ENCODE measurements at places on chromosomes 1 and 21.
A peak's percentile ranks its signal among the peaks of the same experiment; 100 is the strongest.

- DNase-seq: no peak
Observed at GRCh38 chr1:232438476-232438875, 191.5 kb downstream of the SIPA1L2 start.

- no peak for DNase-seq
Observed at GRCh38 chr1:61904354-61904753, 162.1 kb downstream of the PATJ start.

- DNase-seq: no peak
Observed at GRCh38 chr1:111483166-111483565, 9.4 kb downstream of the C1orf162 start.

- no peak for DNase-seq
Observed at GRCh38 chr1:97271916-97272788, 550.6 kb downstream of the PTBP2 start.

DNA sequence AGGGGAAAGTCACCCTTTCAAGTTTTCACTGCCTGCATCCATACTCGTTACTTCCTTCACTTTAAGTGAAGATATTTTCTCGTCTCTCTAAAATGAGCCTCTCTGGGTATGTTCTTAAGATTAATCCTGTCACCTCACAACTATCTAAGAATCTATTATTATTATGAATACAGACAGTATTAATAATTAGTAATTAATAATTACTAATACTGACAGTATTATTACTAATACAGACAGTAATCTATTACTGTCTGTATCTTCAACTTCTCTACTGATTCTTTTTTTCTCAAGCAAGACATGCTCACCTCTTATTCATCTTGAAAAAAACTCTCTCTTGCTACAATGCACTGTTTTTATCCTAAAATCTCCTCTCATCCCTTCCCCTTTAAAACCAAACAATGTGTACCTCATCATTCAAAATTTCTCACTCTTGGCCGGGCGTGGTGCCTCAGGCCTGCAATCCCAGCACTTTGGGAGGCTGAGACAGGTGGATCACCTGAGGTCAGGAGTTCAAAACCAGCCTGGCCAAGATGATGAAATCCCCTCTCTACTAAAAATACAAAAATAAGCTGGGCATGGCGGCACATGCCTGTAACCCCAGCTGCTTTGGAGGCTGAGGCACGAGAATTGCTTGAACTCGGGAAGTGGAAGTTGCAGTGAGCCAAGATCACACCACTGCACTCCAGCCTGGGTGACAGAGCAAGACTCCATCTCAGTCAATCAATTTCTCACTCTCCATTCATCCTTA lies 7.8 kb downstream of the NRDC start:
- DNase-seq: no peak

DNA sequence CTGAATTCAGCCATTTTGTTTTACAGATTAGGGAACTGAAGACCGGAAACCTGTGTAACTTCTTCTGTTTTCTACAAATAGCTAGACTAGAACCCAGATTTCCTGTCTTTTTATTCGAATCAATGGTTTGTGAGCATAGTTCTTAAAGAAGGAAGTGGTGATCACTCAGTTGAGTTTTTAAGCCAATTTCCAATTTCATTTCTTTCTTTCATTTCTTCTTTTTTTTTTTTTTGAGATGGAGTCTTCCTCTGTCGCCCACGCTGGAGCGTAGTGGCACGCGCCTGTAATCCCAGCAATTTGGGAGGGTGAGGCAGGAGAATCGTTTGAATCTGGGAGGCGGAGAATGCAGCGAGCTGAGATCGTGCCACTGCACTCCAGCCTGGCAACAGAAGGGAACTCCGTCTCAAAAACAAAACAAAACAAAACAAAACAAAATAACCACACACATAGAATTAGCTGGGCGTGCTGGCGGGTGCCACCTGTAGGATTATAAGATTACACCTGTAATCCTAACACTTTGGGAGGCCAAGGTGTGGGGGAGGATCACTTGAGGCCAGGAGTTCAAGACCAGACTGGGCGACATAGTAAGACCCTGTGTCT lies 3.0 kb upstream of the MDM4 start:
- DNase-seq: no peak

- no peak for DNase-seq
Observed at GRCh38 chr21:34908419-34909055, 140.6 kb downstream of the RUNX1 start.

GRCh38 chr1:116674751-116675150 lies 7.2 kb upstream of the IGSF3 start:
- DNase-seq: no peak

DNA sequence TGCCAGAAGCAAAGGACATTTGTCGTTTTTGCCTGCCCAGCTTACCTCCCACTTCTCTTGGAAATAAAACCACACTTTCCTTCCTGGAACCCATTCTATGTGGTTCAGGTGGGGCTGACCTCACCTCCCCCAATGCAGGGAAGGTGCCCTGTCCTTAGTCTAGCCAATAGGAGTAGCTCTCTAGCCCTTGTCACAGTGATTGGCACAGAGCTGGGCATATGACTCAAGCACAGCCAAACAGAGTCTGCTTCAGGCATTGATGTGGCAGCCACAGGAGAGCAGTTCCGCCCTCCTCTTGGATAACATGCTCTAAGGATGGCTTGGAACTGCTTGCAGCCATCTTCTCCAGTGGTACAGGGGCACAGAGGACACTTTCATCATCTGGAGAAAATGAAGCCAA lies 134.0 kb downstream of the LRIG2 start:
- no peak for DNase-seq

- DNase-seq: no peak
Observed at GRCh38 chr1:61284248-61284854, 202.0 kb downstream of the NFIA start.

DNA sequence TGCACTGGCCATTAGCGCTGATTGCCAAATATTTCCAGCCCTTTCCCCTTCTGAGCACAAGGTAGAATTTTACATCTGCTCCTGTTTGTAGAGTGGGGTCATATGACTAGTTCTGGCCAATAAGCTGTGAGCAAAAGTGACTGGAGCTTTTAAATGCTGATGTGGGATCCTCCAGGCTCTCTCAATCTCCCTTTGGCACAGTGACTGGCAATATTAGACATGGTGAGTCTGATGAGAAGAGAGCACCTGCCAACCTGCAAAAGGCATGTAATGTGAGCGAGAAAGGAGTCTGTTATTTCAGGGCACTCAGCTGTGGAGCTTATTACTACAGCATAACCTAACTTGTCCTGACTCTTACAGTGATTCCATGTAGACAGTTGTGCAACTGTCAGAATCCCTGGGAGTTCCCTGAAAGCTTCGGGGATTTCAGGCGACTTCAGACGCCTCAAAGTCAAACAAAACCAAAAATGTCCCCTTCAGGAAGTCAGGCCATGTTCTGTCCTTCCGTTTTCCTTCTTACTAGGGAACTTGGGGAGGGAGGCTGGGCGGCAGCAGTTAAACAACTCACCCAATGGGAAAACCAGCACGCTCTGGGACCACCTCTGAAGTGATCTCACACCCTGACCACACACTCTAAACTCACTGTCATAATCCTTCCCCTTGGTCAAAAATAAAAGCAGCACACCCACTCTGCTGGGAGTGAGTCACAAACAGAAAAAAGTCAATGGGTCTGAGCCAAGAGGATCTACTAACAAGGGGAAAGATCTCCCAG lies 3.6 kb upstream of the RASSF5 start:
- peak; percentile 71 for DNase-seq

DNA sequence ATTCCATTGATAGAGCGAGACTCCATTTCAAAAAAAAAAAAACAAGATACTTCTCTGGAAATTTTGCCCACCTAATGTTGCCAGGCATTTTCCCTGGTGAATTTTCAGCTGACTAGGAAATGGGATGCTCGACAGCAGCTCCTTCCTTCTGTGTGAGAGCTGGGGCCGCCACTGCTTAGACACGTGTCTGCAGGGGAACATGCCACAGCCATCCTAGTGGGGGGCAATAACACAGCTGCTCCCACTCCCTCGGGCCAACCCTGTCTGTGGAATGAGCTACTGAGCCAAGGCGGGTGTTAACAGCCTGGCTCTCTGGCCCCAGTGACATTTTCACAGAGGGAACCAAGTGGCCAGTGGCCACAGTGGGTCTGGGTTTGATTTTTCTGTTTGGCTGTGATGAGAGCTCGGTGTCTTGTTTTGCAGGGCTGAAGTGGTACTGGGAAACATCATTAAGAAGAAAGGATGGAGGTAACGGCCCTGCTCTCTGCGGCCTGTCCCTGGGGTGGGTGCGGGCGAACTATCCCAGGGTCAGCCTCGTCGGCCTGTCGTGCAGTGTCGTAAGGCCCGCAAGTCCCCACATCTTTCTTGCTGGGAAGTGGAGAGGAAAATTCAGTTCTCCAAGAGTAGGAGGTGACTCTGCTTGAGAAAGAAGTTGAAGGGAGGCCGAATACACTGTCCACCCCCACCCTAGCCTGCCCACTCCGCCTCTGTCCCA lies 39.2 kb downstream of the KCNAB2 start:
- DNase-seq: no peak

DNA sequence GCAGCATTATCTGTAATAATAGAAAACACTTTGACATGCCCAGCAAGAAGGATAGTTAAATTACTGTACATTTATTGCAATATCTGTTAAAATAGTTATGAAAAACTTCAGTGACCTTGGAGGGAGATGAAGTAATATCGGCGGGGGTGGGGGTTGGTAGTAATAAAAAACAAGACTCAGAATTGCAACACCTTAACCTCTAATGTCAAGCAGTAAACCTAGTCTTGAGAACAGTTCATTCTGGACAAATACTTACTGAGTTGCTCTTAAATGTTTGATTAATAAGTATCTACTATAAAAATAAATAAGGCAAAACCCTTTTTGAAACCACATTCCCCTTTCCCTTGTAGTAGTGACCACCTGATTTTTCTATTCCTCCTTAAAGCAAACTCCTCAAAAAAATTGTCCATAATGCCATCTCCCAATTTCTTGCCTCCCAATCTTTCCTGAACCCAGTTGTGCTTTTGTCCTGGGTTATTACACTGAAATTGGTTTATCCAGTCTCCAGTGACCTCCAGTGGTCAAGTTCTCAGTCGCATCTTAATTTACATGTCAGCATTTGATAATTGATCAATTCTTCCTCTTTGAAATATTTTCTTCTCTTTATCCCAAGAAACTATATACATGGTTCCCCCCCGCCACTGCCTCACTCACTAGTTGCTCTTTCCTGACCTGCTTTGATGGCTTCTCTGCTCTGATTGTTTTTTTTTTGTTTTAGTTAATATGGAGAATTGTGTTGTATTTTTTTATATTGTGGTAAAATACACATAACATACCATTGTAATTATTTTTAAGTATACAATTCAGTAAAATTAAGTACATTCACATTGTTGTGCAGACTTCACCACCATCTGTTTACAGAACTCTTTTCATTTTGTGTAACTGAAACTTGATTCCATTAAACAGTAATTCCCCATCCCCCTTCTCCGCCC lies 36.8 kb downstream of the RAP1A start:
- DNase-seq: no peak

GRCh38 chr21:43686811-43687565 lies 27.6 kb downstream of the RRP1B start:
- DNase-seq: no peak

DNA sequence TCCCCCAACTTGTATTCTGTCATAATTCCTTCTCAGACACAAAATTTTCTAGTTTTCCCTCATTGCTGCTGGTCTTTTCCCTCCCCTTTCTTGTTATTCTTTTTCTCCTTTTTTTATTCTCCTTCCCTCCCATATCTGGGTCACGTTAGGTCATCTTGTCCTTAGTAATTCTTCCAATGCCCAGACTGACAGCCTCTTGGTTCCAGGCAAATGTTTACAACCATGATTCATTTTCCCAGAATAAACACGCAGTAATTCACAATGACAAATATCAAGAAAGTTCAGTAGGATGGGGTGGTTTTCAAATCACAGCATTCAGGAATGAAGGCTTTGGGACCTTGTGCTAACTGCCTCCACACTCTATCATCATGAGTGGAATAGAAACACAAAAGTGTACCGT lies 25.2 kb downstream of the NHLH2 start:
- no peak for DNase-seq

- DNase-seq: no peak
Observed at GRCh38 chr1:222643606-222643937, 25.7 kb downstream of the MIA3 start.
